Articular chondrocyte of knee joint (primary cell): ENCODE measurements at places on chromosomes 2 and 18. TPM values are rescaled to one million over a fixed set of nuclear protein-coding genes. Genes with fewer than 3 reads are reported as not detected.

Gene OSBPL1A
- 46.6 and 52.9 TPM in 2 replicates for total RNA-seq

Gene IL36G
- not detected in 2 replicates for total RNA-seq

Gene NLRC4
- total RNA-seq, result not detected in 2 replicates

Gene ACKR3
- 44.4 and 73.8 TPM in 2 replicates for total RNA-seq

Gene ANTXR1
- 393 and 403 TPM in 2 replicates for total RNA-seq

Gene MLPH
- 0.65 and 3.8 TPM in 2 replicates for total RNA-seq

Gene UGT1A8
- total RNA-seq, result not detected in 2 replicates

Gene ABCG8
- total RNA-seq, result not detected in 2 replicates

Gene HTR2B
- 1.2 and 1.3 TPM in 2 replicates for total RNA-seq

Gene NOSTRIN
- 1.4 and 1.5 TPM in 2 replicates for total RNA-seq
